D721Med (cell line): ENCODE measurements at places on chromosomes 12 and 14.
A peak's percentile ranks its signal among the peaks of the same experiment; 100 is the strongest.

DNA sequence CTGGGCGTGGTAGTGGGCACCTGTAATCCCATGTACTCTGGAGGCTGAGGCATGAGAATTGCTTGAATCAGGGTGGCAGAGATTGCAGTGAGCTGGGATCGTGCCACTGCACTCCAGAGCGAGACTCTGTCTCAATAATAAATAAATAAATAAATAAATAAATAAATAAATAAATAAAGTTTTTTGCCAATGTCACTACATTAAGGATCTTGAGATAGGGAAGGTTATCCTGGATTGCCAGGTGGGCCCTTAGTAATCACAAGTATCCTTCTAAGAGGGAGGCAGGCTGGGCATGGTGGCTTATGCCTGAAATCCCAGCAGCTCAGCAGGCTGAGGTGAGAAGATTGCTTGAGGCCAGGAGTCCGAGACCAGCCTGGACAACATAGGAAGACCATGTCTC, 4.5 kb upstream of the FBXW8 start:
- DNase-seq = no peak

DNA sequence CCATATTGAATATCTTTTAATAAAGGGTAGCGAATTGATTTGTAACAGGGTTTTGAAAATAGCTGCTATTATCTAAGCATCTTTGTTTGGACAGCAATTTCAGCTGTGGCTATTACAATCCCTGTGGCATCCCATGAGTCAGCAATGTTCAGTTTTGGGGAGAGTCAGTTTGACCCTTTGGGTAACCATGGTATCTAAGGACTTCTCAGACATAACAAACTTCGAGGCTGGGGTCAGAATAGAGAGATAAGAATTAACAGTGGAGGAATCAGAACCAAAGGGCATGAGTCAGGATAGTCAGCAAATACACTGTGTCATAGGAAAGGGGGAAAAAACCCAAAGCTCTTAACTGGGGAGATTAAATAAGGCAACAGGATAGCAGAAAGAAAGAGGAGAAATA, 11.7 kb upstream of the PTHLH start:
- DNase-seq = no peak

DNA sequence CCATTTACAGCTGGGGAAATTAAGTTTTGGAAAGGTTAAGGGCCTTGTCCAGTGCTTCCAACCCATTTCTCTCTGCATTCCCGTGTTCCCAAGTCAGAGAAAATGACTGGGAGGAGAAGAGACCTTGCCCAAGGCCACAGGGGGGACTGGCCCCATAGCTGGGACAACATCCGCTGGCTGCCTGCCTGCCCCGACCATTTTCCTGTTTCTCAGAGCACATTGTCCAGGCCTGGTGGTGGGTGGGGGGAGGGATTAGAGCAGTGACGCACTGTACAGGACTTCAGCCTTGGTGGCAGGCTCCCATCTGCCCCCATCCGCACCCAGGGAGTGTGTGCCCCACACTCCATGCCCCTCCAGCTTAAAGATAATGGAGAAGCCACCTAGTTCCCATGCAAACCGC, 27.7 kb downstream of the DIO3 start:
- DNase-seq = no peak

DNA sequence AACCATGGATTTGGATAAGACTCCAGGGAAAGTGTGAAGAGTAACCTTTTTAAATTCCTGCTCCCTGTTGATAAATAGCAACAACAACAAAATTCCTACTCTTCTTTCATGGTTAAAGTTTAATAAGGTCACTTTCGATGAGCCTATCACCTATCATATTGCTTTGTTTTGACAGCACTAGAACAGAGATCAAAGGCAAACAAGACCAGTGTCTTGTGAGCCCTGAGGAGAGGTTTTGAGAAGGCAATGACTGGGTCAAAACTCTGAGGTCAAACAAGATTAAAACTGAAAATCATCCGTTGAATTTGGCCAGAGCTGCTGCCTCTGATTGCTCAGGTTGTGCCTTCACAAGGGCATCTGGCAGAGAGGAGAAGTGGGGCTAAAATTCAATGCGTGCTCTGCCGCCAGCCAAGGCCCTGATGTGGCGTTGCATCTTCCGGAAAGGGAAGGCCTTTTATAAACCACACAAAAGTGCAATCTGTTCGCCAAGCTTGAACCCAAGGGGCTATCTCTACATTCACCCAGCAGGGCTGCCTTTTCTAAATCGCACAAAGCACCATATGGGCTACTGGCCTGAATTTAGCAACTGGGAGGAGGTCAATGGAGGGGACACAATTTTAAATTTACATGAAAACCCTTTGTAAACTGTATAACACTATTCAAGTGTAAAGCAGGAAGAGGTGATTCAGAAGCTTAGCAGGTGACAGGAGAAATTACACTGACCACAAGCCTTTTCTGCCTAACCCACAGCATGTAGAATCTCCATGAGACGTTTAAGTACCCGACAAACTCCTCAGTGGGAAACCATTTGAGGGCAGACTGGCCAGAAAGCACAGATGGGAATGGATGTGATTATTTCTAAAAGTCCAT, 140.8 kb downstream of the DAD1 start:
- no peak for DNase-seq

GRCh38 chr14:32940066-32940651, 1.5 kb downstream of the NPAS3 start:
- DNase-seq = no peak

- peak; percentile 38 for DNase-seq
These were observed 5.8 kb downstream of the MARK3 start for GRCh38 chr14:103391048-103391447.
